ENCODE measurements at places on chromosomes 4 and X.

- no peak overlapping the region for H3K27ac ChIP-seq
- H3K4me1 ChIP-seq, result peaks cover 7% of the 10 kb centered on the region
- H3K27me3 ChIP-seq, result peaks cover 6% of the 10 kb centered on the region
- H3K4me3 ChIP-seq, result no peak overlapping the region
- peaks cover 13% of the 10 kb centered on the region for H3K36me3 ChIP-seq
These were observed 70.7 kb upstream of the TAPT1 start for GRCh38 chr4:16297003-16297402.

GRCh38 chrX:14398725-14399124 lies 130.6 kb upstream of the GLRA2 start:
- H3K4me3 ChIP-seq, result no peak overlapping the region
- H3K4me1 ChIP-seq, result peaks cover 5% of the 10 kb centered on the region
- no peaks in the 10 kb centered on the region for H3K36me3 ChIP-seq
- DNase-seq, result no peak

- H3K27me3 ChIP-seq, result no peaks in the 10 kb centered on the region
- no peak overlapping the region for H3K4me3 ChIP-seq
- no peaks in the 10 kb centered on the region for H3K36me3 ChIP-seq
- no peak for DNase-seq
- peaks cover 4% of the 10 kb centered on the region for H3K4me1 ChIP-seq
These were observed 167.1 kb downstream of the AMELX start for GRCh38 chrX:11460347-11460746.

- peak overlapping the region; percentile 98 for H3K4me3 ChIP-seq
- H3K36me3 ChIP-seq, result peaks cover 49% of the 10 kb centered on the region
- no peak for DNase-seq
- no peaks in the 10 kb centered on the region for H3K27me3 ChIP-seq
These were observed 1.3 kb downstream of the RBM10 start for GRCh38 chrX:47146121-47146935.

GRCh38 chr4:158861281-158861680 lies 92.5 kb downstream of the FNIP2 start:
- H3K4me1 ChIP-seq, result no peaks in the 10 kb centered on the region
- H3K36me3 ChIP-seq, result peaks cover 29% of the 10 kb centered on the region
- H3K4me3 ChIP-seq, result no peak overlapping the region
- no peak overlapping the region for H3K27ac ChIP-seq
- peaks cover 3% of the 10 kb centered on the region for H3K27me3 ChIP-seq

- no peaks in the 10 kb centered on the region for H3K4me1 ChIP-seq
- H3K4me3 ChIP-seq, result no peak overlapping the region
- DNase-seq, result no peak
These were observed 53.2 kb upstream of the C4orf54 start for GRCh38 chr4:99710681-99711345.

DNA sequence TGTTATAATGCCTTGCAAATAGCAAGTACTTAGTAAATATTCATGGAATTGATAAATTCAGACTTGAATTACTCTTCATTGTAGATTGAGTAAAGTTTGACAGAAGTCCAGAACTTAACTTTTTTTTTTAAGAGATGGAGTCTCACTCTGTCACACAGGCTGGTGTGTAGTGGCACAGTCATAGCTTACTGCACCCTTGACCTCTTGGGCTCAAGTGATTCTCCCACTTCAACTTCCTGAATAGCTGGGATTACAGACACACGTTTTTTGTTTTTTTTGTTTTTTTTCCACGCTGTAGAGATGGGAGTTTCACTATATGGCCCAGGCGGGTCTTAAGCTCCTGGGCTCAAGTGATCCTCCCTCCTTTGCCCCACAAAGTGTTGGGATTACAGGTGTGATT lies 32.1 kb downstream of the UBE2K start:
- H3K4me1 ChIP-seq, result peaks cover 16% of the 10 kb centered on the region
- no peak for DNase-seq
- peak overlapping the region; percentile 86 for H3K27ac ChIP-seq

DNA sequence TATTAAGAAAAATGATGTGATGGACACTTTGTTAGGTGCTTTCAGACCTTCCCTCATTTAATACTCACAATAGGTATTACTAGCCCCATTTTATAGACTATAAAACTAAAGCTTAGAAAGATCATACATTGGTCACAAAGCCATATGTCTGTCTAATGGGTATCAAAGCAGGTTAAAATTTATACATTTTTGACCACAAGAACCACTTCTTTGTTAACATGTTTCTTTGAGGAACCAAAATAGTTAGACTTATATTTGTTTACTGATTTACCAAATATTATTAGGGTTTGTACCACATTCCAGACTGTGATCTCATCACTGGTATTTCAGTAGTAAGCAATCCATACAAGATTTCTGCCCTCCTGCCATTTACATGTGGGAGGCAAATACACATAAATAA lies 363.3 kb downstream of the NAF1 start:
- no peak overlapping the region for H3K4me3 ChIP-seq
- H3K27me3 ChIP-seq, result no peaks in the 10 kb centered on the region

DNA sequence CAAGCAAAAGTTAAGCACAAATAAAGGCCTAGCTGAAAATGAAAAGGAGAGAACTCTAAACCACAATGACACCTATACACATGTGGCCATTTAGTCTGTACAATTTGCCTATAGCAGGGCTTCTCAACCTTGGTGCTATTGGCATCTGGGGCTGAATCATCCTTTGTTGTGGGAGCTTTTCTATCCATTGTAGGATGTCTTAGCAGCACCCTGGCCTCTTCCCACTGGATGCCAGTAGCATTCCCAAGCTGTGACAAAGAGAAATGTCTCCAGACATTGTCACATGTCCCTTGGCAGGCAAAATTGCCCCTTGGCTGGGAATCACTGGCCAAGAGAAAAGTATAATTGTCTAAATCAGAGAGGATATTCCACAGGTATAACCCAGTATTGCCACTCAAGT lies 13.5 kb upstream of the PRPS2 start:
- no peaks in the 10 kb centered on the region for H3K4me1 ChIP-seq
- H3K27me3 ChIP-seq, result peaks cover 7% of the 10 kb centered on the region
- no peak for DNase-seq
- H3K27ac ChIP-seq, result no peak overlapping the region

DNA sequence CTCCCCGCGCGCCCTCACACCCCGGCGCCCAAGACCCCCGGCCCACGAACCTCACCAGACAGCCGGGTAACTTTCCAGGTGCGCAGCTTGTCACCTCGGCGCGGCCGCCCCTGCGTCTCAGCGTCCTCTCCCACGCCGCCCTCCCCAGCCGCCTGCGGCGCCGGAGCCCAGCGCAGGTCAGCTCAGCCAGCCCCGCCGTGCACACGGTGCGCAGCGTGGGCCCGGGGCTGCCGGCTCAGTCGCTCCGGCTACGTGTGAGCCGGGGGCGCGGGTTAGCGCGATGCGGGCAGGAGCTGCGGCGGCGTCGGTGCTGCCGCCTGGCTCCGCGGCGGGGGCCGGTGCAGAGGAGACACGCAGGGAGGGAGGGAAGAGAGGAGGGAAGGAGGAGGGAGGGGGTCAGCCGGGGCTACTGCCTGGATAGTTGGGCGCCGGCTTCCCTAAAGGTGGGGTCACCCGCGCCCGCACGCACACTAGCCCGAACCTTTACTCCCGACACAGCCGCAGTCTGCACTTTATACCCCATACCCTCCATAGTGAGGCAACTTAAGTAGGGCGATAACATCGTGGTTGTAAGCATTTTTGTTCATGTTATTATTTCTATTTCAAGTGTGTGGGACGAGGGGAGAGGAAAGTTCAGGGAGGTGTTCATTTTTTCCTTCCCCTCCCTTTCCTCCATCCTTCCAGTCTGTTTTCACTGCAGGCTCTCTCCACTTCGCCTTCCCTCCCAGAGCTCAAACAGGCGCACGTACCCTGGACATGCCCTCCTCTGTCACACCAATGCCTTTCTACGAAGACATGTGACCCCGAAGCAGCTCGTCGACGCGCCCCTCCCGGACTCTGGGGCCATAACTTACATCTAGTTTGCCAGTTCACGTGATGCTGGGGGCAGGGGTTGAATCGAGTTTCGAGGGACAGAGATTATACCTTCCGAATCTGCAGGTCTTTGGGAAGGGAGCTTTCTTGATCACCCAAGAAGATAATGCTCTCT lies at the start of gene PRKG2:
Gene PRKG2 (minus strand): TSS at position 342 of the 988 bp plus-strand sequence. CDS start 10,175 bp downstream, outside the sequence.
- peak; percentile 65 for DNase-seq
- no peaks in the 10 kb centered on the region for H3K36me3 ChIP-seq
- H3K27ac ChIP-seq, result no peak within 1 kb of the TSS
- peak within 1 kb of the TSS; percentile 85 for H3K4me3 ChIP-seq

DNA sequence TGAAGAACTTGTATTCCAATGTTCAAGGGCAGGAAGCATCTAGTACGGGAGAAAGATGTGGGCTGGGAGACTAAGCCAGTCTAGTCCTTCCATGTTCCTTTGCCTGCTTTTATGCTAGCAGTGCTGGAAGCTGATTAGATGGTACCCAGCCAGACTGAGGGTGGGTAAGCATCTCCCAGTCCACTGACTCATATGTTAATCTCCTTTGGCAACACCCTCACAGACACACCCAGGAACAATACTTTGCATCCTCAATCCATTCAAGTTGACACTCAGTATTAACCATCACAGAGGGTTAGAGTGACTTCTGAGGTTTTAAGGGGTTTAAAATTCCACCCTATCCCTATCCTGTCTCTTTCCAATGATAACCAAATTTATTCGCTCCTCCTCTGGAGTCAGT lies 6.5 kb downstream of the HMGN5 start:
- H3K36me3 ChIP-seq, result no peaks in the 10 kb centered on the region
- H3K4me1 ChIP-seq, result no peaks in the 10 kb centered on the region
- no peak overlapping the region for H3K4me3 ChIP-seq
- H3K27ac ChIP-seq, result no peak overlapping the region

- H3K27ac ChIP-seq, result no peak overlapping the region
- DNase-seq, result no peak
- H3K27me3 ChIP-seq, result no peaks in the 10 kb centered on the region
- H3K4me3 ChIP-seq, result no peak overlapping the region
These were observed 122.4 kb downstream of the RAP1GDS1 start for GRCh38 chr4:98383431-98384106.

DNA sequence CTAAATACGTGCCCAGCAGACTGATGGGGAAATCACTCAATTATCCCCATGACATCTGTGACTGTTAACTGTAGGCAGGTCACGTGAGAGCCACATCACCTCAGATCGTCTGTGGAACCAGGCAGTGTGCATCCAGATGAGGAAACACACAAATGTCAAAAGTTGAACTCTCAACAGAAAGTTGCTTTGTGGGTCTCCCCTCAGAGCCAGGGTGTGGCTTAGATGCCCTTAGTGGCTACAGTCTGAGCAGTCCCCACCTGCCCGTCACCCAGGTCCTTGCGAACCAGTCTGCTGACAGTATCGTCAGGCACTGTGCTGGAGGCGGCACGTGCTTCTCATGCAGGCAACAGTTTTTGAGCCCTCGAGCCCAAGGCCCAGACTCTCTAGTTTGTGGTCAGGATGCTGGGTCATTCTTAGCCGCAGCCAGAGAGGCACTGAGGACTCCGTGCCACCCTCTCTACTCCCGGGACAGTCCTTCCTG lies 10.8 kb downstream of the TMEM187 start:
- H3K36me3 ChIP-seq, result peaks cover 15% of the 10 kb centered on the region
- no peak overlapping the region for H3K27ac ChIP-seq
- H3K4me3 ChIP-seq, result no peak overlapping the region
- peaks cover 2% of the 10 kb centered on the region for H3K27me3 ChIP-seq

GRCh38 chr4:139532947-139533346 lies 23.1 kb downstream of the SETD7 start:
- H3K4me1 ChIP-seq, result peaks cover 62% of the 10 kb centered on the region
- peak; percentile 33 for DNase-seq
- H3K27me3 ChIP-seq, result no peaks in the 10 kb centered on the region
- peaks cover 47% of the 10 kb centered on the region for H3K36me3 ChIP-seq
- H3K4me3 ChIP-seq, result peak overlapping the region; percentile 23
- H3K27ac ChIP-seq, result peak overlapping the region; percentile 95

GRCh38 chrX:150813922-150814321 lies 84.5 kb downstream of the CD99L2 start:
- no peak overlapping the region for H3K4me3 ChIP-seq
- H3K27ac ChIP-seq, result no peak overlapping the region
- DNase-seq, result no peak
- H3K4me1 ChIP-seq, result no peaks in the 10 kb centered on the region
- no peaks in the 10 kb centered on the region for H3K27me3 ChIP-seq

DNA sequence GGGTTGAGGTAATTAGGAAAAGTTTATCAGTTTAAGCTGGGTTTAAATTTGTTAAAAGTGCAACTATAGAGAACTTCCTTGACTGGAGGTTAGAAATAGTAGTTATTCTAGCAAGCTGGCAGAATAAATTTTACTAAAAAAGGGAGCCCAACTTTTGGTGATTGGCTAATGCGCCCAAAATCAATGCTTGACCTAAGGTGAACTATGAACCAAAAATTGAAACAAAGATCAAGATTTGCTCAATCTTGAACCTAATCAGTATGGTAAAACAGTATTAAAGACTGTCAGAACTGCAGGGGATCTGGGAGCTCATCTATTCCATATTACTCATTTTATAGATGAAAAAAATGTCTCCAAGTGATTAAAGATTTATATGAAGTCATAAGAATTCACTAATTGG lies 6.1 kb upstream of the SPATA18 start:
- H3K4me1 ChIP-seq, result no peaks in the 10 kb centered on the region
- peaks cover 28% of the 10 kb centered on the region for H3K27me3 ChIP-seq
- H3K4me3 ChIP-seq, result no peak overlapping the region
- H3K27ac ChIP-seq, result no peak overlapping the region
- DNase-seq, result no peak
- H3K36me3 ChIP-seq, result peaks cover 18% of the 10 kb centered on the region

DNA sequence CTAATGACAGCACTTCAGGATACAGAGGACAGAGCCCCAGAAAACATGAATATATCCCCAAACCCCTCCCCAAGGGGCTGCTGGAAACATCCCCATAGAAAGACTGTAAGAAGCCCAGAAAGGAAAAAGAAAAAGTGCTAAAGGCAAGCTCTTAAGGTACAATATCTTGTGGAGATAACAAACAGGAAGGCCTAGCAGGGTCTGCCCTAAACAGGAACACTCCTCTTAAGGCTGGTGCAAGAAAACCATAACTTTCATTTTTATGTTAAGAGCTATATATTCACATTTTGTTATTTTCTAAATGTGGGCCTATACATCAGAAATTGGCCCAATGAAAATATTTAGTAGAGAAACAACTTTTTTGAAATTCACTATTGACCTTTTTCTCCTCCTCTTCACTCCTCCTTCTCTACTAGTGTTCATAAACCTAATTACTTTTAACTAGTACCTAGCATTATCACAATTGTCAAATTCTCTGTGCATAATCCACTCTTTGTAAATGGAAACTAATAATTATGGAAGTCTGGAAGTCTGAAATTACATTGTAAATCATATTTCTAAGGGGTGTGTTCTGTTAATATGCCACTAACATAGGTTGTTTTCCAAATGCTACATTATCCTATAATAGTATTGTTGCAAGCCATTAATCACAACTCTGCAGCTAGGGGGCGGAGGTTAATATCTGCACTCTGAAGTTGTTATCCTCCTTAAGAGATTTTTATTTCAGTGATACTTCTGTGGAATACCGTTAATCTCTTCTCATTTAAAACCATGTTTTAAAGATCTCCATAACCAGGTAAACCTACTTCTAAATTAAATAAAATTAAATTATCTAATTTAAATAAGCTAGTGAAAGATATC lies 59.8 kb downstream of the CASK start:
- H3K4me1 ChIP-seq, result no peaks in the 10 kb centered on the region
- H3K36me3 ChIP-seq, result peaks cover 26% of the 10 kb centered on the region
- no peaks in the 10 kb centered on the region for H3K27me3 ChIP-seq
- DNase-seq, result no peak
- peak overlapping the region; percentile 80 for H3K27ac ChIP-seq

GRCh38 chrX:53050841-53051240 lies 2.3 kb downstream of the GPR173 start:
- H3K27me3 ChIP-seq, result no peaks in the 10 kb centered on the region
- H3K4me1 ChIP-seq, result peaks cover 16% of the 10 kb centered on the region
- no peak overlapping the region for H3K27ac ChIP-seq
- no peak overlapping the region for H3K4me3 ChIP-seq

GRCh38 chrX:51144828-51145442 lies 187.7 kb upstream of the NUDT10 start:
- no peaks in the 10 kb centered on the region for H3K4me1 ChIP-seq
- peak; percentile 47 for DNase-seq
- no peaks in the 10 kb centered on the region for H3K27me3 ChIP-seq
- H3K4me3 ChIP-seq, result no peak overlapping the region
- no peaks in the 10 kb centered on the region for H3K36me3 ChIP-seq
- no peak overlapping the region for H3K27ac ChIP-seq

Data from nephron progenitor cell (in vitro differentiated cells).